ENCODE measurements at places on chromosomes 6 and 20. TPM values are rescaled to one million over a fixed set of nuclear protein-coding genes. Genes with fewer than 3 reads are reported as not detected.

Gene TGM3
- not detected for total RNA-seq

Gene GSTA4
- 15.1 TPM for total RNA-seq

Gene FERMT1
- total RNA-seq, result 3.0 TPM

Gene VNN1
- under 0.01 TPM for total RNA-seq

Gene IMPG1
- total RNA-seq, result not detected

Gene BMP5
- not detected for total RNA-seq

Gene SSTR4
- total RNA-seq, result not detected

Measured in endothelial cell of coronary artery (primary cell).